ENCODE measurements at places on chromosomes 16 and 17.

- DNase-seq = no peak
Measured at GRCh38 chr17:79113699-79114457, 39.3 kb downstream of the ENGASE start.

- DNase-seq = peak; percentile 84
Measured at GRCh38 chr17:54085934-54086333, 263.2 kb downstream of the KIF2B start.

- no peak for DNase-seq
Measured at GRCh38 chr16:88926374-88926990, 50.5 kb downstream of the CBFA2T3 start.

- peak; percentile 82 for DNase-seq
Measured at GRCh38 chr17:63834431-63835166, 7.1 kb upstream of the FTSJ3 start.

DNA sequence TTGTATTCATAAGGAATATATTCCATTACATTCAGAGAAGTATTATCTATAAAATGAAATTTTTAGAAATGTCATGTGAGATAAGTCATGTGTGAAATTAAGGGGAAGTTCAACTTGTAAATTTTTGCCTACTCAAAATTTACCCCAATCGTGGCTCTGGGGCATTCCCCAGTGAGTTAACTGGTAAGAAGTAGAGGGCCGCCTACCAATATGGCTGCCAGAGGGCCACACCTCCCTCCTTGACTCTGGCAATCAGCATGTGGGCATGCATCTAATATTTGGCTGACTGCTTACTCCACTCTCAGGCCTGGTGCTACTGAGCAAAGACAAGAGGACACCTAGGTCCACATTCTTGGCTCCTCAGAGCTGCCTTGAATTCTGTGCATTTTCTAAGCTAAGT is 39.7 kb upstream of the CNTNAP4 start:
- no peak for DNase-seq

- no peak for DNase-seq
Measured at GRCh38 chr16:3595110-3595486, 16.3 kb downstream of the SLX4 start.

DNA sequence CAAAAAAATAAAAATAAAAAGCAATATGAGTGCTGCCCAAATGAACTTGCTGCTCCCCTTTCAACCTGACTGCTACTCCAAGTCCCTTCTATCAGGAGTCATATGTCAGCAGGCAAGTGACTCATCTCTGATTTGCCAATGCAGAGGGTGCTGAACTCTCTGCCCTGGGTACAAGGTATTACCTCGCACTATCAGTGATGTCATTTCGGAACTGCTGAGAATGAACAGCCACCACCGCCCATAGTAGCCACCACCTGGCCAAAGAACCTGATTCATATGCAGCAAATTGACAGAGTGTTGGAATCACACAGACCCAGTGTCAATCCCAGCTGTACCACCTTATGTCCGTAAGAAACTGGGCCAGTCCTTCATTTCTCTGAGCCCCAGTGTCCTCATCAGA is 31.2 kb downstream of the LYRM9 start:
- DNase-seq = no peak

DNA sequence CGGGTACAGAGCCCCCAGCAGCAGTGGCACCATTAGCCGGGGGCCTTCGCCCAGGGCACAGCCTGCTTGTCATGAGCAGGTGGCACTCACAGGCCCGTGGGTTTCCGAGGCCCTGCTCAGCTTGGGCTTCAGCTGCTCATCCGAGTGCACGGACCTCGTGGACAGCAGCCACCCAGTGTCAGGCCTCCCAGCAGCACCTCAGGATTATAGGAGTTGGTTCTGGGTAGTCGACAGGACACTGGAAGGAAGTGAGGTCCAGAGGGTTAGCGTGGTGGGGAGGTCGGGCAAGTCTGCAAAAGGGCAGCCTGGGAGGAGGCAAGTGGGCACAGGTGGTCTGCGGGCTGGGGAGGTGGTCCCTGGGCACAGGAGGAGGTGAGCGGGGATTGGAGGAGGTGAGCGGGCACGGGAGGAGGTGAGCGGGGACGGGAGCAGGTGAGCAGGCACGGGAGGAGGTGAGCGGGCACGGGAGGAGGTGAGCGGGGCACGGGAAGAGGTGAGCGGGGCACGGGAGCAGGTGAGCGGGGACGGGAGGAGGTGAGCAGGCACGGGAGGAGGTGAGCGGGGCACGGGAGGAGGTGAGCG is 5.1 kb upstream of the CPNE7 start:
- no peak for DNase-seq

GRCh38 chr16:49674351-49674851 is 181.5 kb downstream of the ZNF423 start:
- DNase-seq = no peak

GRCh38 chr16:84577034-84577803 is 40.7 kb downstream of the COTL1 start:
- no peak for DNase-seq

- peak; percentile 39 for DNase-seq
Measured at GRCh38 chr16:54657058-54657708, 273.5 kb upstream of the IRX5 start.

DNA sequence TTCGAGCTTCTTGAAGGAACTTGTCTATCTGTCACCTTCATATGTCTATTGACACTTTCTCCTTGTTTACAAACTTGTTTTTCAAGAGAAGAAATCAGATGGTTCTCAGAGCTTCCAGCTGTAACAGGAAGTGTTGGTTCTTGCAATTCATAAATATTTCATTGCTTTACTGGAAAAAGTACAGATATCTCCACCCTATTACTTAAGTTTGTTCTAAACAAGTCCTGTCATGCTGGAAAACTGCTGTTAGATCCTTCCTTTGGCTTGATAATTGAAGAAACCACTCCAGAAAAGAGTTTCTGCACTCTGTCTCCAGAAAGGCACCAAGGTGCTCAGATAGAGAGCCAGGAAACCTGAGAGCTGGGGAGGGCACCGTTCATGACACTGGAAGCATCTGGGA is 181.6 kb downstream of the DNAH9 start:
- DNase-seq = no peak

GRCh38 chr16:30894540-30895368 is 877 bp upstream of the BCL7C start:
- DNase-seq = no peak

DNA sequence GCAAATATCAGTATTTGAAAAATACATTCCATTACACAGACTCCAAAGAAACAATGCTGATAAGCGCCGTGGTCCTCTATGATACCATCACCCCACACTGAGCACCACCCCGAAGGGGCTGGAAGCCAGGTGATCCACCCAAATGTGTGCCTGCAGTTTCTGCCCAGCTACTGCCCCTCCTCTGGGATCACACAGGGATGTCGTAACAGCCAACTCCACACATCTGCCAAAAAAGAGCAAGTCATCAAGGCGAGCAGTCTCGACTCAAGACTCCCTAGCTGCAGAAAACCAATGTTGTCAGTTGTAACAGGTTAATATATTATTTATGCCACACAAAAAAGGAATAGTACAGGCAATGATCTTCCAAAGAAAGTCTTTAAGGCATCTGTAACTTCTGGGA is 21.0 kb downstream of the CYB5D2 start:
- DNase-seq = no peak

DNA sequence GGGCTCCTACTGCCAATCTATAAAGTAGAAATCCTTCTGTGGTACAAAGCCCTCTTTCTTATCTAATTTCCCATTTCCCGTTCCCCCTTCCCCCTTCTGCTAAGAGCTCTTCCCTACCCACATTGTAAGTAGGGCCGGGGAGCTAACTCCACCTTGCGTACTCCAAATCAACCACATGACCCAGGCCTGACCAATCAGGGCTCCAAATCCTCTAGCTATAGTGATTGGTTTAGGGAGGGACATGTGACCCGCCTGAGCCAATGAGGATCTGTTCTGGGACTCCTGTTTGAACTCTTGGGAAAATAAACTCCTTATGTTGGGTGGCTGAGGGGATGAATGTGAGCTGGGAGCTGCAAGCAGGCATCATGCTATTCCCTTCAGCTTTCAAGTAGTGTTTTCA is 40.9 kb upstream of the MEOX1 start:
- peak; percentile 62 for DNase-seq

DNA sequence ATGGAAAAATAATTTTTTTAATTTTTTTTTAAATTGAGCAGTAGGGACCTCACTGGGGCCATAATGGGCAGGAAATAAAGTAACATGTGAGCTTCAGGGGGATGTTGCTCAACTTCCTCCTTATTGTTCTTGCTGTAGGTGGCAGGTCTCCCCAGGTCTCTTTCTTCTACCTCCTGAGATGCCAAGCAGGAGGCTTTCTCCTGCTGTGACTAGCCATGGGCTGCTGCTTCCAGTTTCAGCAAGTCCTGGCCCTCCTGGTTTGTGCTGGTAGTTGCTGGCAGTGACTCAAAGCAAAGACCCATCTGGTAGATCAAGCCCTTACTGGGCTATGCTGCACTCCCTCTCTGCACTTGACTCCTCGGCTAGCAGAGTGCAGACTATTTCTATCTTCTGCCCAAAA is 2.3 kb downstream of the DPEP2NB start:
- DNase-seq = no peak

GRCh38 chr17:40952661-40953060 is 14.1 kb downstream of the KRT39 start:
- DNase-seq = no peak

DNA sequence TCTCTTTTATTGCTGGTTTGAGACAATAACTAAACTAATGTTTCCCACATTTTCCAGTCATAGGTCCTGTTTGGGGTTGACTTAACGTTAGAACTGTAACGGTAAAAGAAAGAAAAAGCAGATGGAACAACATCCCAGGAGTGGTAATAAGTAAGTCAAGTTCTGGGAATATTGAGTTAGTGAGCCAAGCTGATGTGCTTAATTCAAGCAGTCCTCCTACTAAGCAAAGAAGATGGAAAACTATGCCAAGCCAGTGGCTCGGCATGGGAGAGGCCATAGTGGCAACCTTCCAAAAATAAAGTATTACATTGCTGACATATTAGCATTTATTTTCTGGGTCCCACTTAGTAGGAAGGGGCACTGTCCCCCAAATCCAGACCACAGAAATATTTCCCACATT is 161.7 kb upstream of the CDH5 start:
- no peak for DNase-seq

GRCh38 chr17:66426397-66427033 is 124.1 kb downstream of the PRKCA start:
- peak; percentile 40 for DNase-seq

GRCh38 chr16:28865722-28866453 is 2.2 kb downstream of the SH2B1 start:
- no peak for DNase-seq

DNA sequence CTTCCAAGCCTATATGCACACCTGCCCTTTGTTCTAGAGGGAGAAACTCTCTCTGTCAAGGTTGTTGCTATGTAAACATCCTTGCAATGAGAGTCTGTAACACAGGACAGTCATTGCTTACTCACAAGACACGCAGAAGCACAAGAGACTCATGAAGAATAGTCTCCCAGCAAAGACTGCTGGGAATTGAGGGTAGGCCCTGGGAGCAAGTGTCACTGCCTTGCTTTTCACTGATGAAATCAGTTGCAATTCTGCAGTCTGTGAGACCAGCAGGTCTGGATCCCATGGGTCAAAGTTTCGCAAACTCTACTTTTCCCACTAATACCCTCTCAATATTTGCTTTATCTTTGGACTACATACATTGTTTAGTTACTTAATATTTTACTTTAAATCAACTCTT is 177.4 kb downstream of the FTO start:
- DNase-seq = no peak

GRCh38 chr17:8466873-8467272 is 31.2 kb downstream of the NDEL1 start:
- no peak for DNase-seq

DNA sequence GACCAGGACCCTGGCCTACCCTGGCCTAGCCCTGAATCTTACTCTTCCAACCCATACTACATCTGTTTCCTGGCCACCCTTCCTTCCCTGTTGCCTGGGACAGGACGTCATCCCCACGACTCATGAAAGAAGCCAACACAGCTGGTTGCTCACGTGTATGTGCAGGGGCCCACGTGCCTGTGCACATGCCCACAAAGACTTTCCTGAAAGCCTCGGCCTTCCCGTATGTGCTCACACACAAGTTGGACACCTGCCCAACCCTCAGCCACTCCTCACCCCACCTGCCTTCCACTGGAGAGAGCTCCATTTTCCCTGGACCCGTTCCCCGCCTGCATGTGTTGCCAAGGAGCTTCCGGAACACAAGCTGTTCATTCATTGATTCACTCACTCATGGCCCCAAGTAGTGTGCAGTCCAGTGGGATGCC is 7.0 kb downstream of the PLXDC1 start:
- no peak for DNase-seq
